ENCODE measurements at places on chromosomes 13 and 19.

GRCh38 chr13:78601874-78602560, 1.3 kb downstream of the POU4F1 start:
- no peak for DNase-seq

DNA sequence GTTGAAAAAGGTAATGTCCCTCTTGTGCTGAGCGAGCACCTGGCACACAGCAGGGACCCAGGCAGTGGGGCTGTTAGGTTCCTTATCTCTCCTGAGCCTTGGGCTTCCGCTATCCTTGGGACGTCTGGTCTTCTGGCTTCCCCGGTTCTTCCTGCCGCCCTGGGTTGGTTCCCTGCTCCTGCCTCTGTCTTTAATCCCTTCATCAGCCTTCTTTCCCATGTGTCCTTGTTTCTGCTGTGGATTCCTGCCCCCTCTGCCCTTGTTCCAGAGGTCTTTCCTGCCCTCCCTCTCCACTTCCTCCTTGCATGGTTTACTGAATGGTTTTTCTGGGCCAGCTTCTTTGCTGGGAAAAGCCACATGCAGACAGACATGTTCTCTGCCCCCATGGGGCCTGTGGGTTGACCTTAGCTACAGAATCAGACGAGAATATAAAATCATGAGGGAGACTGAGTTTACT, 2.6 kb downstream of the EPN1 start:
- DNase-seq: no peak

DNA sequence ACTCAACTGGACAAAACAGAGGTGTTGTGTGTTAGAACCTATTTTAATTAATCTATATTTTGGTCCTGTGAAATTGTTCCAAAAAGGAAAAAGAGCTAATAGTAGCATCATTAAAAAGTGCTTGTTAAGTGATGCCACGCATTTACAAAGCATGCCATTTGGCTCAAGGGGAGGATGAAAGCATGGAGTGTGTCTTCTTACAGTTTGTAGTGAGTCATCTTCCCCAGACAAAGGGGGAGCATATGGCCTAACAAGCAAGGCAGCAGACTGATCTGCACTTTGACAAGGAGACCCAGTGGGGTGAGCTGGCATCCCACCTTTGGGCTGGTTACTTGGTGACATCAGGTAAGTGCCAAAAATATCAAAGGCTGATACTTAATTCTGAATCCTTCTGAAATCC, 297.0 kb downstream of the FGF9 start:
- DNase-seq: no peak

- DNase-seq: no peak
These were observed 2.9 kb downstream of the KLK4 start for GRCh38 chr19:50908336-50908735.

DNA sequence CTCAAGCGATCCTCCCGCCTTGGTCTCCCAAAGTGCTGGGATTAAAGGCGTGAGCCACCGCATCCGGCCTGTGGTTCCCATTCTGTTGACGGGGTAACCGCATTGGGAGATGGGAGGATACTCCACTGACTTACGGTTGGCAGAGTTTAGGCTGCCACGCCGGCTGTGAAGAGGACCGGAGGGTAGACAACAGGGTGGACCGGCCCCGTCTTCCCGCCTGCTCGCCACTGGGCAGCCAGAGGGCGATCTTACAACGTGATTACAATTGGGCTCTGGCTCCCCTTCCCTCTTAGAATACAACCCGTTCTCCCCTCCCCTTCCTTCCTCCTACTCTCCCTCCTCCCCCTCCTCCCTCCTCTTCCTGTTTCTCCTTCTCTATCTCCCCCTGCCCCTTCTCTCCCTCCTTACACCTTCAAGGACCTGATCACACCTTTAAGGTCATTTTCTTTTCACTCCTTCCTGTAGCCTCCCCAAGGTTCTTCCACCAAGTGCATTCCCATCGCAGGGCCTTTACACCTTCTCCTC, 957 bp upstream of the CCDC194 start:
- DNase-seq: peak; percentile 70

GRCh38 chr13:39039041-39039440, 785 bp downstream of the NHLRC3 start:
- DNase-seq: no peak

GRCh38 chr19:48598996-48599700, 7.4 kb upstream of the SPACA4 start:
- no peak for DNase-seq

GRCh38 chr19:35851213-35852028, 883 bp downstream of the NPHS1 start:
- no peak for DNase-seq

- DNase-seq: no peak
These were observed 836.4 kb upstream of the GPC6 start for GRCh38 chr13:92390217-92390616.

GRCh38 chr19:15469513-15470297, 5.4 kb upstream of the RASAL3 start:
- no peak for DNase-seq

GRCh38 chr13:96338030-96338429, 248.1 kb downstream of the HS6ST3 start:
- no peak for DNase-seq

DNA sequence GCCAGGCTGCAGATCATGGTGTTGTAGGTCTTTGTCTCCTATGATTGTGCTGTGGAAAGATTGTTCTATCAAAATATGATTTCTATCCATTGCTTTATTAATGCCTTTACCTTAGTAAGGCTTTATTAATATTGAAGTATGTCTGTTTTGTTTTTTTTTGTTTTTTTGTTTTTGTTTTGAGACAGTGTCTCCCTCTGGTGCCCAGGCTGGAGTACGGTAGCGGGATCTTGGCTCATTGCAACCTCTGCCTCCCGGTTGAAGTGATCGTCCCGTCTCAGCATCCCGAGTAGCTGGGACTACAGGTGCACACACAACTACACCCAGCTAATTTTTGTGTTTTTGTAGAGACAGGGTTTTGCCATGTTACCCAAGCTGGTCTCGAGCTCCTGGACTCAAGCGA, 7.7 kb downstream of the IRGC start:
- no peak for DNase-seq

DNA sequence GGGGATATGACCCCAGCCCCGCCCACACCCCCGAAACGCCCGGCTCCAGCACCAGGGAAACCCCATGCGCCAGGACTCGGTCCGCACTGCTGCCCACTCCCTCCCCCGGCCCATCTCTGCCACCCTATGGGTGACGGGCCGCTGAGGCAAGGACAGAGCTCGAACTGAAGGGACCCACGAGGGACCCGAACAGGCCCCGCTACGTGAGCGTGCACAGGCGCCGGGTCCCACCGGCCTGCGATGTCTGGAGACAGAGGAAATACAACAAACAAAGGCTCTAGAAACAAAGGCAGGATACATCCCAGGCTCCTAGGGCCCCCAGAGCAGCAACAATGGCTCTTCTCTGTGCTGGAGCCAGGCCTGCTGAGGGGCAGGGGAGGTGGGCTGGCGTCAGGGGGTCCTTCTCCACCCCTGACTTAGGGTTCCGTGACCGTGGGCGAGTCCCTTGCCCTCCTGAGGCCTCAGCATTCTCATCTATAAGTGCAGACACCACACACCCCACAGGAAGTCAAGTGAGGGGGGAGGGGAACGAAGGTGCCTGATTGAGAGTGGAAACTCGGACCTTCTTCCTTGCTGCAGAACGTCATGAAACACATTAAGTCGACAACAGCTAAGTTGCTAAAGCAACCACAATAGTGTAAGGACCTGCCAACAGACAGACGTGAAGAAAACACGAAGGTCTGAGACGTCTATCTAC, 3.1 kb downstream of the ABHD17A start:
- no peak for DNase-seq

GRCh38 chr19:46787040-46787330, 1.4 kb downstream of the SLC1A5 start:
- DNase-seq: no peak

DNA sequence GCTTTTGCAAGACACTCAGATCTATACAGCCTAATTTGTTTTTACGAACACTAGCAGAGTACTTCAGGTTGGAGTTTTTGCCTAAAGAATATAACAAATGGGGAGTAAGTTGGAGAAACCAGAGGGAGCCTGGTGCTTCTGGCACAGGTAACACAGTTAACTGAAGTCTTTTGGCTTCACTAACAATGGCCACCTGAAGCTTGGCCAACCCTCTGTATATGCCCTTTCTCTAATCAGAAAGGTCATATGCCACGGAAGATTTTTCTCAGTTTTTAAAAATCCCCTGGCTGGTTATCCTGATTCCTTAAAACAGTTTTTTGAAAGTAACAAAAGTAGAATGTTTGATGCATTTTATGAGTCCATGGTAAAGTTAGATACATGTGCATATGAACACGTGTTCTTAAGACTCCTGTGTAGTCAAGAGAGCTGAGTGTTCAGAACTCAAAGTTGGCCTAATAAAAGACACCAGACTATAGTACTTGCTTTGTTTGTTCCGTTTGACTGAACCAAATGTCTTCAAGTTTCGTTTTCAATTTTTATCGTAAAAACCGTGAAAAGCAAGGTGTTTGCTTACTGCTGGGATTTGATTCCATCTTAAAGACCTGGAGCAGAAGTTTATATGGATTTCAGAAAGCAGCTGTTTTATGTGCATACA, 137.5 kb downstream of the KCNRG start:
- DNase-seq: no peak

DNA sequence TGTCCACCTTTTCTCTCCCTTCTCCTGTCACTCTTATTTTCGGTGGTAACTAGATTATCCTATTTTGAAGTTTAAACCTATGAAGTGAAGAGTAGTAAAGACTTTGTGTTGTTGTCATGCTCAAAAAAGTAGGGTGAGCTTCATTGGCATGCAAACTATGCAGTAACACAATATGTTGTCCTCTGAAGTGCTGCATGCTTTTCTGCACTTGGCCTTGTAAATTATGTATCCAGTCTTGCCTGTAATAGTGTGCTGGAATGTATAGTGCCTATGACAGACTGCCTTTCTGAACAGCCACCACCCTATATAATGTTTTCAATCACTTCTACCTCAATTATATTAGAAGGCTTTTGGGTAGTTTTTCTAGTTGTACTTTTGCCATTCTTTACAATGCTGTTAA, 1198.2 kb upstream of the PCDH20 start:
- no peak for DNase-seq

DNA sequence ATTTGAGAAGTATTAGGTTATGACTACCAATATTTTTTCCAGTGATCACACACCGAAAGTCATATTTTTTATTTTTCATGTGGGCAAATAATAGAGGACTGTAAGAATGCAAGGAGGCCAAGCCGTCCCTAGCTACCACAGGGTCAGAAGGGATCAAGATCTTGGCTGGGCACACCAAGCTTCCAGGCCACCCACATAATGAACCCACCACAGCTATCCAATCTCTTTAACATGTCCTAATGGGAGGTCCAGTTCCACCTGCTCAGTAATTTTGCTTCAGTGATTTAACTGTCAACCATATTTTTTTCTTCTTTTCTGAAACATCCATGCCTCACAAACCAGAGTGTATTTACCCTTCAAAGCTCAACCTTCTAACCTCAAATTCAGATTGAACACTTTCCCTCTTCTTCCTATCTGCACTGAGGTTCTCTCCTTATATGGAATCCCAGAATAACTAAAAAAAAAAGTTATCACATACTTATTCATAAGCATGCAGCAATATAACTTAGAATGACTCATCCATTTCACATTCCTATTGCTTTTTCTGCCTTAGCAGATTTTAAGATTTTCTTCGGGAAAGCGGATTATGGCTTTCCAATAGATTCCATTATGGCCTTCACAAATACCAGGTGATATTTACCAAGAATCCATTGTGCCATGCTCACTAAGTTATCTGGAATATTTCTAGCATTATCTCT, 12.2 kb downstream of the ARGLU1 start:
- no peak for DNase-seq

DNA sequence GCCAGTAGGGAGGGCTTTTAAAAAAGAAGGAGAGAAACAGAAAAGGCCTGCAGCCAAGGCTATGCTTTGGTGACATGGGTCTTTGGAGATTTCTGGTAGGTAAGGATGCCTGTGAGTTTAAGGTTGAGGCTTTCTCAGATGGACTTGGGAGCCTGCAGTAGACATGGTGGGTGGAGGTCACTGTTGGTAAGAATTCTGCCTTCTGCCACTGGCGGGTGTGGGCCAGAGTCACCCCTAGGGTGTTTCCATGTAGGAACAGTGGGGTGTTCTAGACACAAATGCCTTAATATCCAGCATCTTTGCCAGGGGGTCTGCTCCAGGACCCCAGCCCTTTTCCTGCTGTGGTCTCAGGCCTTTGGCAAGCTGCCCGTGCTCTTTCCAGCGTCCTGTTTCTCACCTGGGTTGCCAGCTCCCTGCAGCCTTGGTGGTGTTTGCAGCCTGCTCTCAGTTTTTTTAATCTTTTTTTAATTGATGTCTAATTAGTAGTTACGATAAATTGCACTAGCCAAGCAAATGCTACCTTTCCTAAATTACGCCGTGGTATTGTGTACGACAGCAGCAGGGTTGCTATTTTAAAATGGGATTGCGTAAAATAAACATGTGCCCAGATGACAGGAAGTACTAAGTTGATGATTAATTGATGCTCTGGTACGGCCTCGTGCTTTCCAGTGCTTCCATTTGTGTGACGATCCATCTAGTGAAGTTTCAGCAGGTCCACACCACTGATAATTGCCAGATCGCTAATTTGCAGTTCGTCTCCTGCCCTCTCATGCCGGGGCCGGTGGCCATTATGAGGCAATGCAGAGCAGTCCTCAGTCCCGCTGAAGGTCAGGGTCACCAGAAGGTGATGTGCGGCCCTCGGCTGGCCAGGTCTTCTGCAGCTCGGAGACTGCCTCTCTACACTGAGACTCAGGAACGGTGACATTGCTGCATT, 35.3 kb upstream of the NPAS1 start:
- DNase-seq: peak; percentile 62

GRCh38 chr13:92255526-92255925, 857.1 kb downstream of the GPC5 start:
- no peak for DNase-seq

DNA sequence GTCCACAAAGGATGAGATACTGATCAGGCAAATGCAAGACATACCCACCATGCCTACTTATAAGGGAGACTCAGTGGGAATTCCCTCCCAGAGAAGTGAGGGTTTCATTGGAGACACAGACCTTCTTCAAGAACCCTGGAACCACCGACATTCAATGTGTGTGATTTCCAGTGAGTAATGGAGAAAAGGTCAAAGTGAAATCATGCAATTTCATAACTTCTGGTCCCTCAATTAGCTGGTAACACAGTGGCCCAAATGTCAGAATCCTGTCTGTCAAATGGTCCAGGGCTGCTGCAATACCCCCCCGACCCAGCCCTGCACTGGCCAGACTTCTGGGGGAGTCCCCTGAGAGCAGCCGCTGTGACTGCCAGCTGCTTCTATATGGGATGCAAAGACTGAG, 4.7 kb upstream of the METTL21C start:
- no peak for DNase-seq

DNA sequence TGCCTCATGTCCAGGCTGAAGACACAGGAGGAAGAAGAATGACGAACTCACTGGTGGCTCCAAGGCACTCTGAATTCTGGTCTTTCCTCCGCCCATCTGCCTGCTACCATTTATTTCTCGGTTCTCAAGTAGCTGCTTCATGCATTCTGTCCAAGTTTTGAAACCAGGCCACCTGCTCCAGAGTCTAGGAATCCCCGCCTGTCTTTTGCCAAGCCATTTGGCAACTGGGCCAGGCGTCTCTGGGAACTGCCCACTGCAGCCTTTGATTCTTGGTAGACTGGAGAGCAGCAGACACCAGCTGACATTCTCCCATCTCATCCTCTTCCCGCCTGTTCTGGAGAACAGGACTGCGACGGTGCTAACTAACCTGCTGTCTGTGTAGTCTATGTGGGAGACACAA, 10.8 kb downstream of the SLC35E1 start:
- no peak for DNase-seq

- no peak for DNase-seq
These were observed 37.7 kb downstream of the RGCC start for GRCh38 chr13:41495044-41495443.
